GOT3 (cell line): ENCODE measurements at places on chromosomes 5 and 9.

- DNase-seq, result no peak
Measured at GRCh38 chr9:16352791-16353401, 517.6 kb downstream of the BNC2 start.

- no peak for DNase-seq
Measured at GRCh38 chr9:24464319-24464951, 81.3 kb downstream of the IZUMO3 start.

GRCh38 chr5:172446336-172447051, 7.8 kb downstream of the SH3PXD2B start:
- no peak for DNase-seq

DNA sequence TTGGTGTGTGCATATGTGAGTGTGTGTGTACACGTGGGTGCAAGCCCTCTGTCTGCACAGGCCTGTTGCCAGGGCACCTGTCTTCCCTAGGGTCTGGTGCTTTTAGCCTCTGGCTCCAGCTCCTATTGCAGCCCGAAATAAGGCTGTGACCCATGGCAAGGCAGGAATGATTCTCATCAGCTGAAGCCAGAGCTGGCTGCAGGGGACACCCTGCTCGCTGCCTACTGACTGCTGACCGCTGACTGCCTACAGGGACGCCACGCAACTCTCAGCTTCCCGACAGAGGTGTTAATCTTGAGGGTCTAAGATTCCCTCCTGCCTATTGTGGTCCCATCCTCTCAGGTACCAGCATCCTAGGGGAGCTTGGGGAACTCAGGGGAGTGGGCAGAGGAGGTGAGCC, at the start of gene MYOZ3:
MYOZ3 (plus strand) TSS at position 166 of the 400 bp plus-strand sequence. CDS start 1,691 bp downstream, outside the sequence.
- DNase-seq, result no peak

DNA sequence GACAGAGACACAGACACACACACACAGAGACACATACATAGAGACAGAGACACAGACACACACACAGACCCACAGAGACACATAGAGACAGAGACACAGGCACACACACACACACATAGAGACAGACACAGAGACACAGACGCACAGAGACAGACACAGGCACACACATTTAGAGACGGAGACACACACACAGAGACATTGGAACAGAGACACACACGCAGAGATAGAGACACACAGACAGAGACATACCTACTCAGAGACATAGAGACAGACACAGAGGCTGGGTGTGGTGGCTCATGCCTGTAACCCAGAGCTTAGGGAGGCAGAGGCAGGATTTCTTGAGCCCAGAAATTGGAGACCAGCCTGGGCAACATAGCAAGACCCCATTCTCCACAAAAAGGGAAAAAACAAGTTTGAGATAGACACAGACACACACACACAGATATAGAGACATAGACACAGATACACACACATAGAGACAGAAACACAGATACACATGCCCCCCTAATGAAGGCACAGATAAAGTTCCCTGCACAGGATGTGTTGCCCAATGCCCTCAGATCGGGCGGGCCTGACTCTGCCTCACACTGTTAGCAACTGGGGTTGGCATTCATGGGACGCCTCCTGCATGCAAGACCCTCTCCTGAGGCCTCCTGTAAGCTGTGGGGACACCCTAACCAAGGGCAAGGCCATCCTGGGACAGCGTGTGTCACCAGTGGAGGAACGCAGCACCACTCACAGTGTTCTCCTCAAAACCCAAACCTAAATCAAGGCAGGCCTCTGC, 3.3 kb upstream of the RALGDS start:
- DNase-seq, result no peak

DNA sequence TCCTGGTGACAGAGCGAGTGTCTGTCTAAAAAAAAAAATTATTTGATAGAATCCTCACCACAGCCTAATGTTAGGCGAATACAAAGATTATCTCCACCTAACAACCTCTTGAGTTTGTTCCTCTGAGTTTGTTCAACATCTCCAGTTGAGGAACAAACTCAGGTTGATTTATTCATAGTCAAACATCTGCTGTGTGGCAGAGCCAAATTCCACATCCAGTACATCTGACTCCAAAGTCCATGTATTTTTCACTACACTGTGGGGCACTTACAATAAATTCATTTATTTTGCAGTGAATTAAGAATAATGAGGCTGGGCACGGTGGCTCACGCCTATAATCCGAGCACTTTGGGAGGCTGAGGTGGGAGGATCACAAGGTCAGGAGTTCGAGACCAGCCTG, 53.3 kb downstream of the KIF24 start:
- DNase-seq, result no peak

- no peak for DNase-seq
Measured at GRCh38 chr9:708182-708550, 133.3 kb upstream of the DMRT1 start.

DNA sequence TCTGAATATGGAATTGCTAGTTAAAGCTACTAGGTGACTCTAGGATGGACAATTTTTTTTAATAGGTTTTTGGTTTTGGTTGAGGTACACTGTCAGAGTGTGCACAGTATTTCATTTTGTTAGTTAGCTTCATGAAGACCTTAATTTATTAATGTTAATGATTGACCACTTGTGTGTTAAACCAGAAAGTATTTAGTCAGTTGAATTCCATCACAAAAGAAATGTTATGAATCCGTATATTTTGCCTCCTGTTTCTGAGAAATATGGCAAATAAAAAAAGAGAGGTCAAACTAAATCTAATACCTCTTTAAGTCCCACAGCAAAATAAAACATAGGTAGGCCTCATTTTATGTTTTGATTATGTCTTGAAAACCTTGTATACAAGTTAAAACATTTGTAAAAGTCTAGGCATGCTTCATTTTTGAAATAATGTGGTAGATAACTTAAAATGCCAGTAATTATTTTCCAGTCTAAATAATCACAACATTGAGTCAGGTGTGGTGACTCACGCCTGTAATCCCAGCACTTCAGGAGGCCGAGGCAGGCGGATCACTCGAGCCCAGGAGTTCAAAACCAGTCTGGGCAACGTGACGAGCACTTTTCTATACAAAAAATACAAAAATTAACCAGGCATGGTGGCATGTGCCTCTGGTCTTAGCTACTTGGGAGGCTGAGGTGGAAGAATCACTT, 50.8 kb downstream of the ITGA1 start:
- DNase-seq, result no peak

- no peak for DNase-seq
Measured at GRCh38 chr9:96607971-96608370, 11.7 kb downstream of the CDC14B start.

GRCh38 chr9:19770973-19771372, 17.9 kb downstream of the SLC24A2 start:
- no peak for DNase-seq

DNA sequence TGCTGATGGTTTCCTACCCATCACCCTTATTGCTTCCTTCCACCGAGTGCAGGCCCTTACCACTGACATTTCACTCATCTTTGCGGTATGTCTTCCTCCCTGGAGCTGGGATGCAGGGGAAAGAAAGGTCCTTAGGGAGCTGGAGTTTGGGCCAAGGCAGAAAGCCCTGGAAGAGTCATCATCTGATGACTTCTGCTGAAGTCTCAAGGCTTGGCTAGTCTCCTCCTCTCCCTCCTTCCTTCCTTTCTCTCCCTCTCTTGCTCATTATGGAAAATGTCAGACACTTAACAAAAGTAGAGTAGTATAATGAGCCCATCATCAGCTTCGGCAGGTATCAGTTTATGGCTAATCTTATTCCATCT, 40.0 kb downstream of the LARP1 start:
- no peak for DNase-seq

- DNase-seq, result no peak
Measured at GRCh38 chr9:84456527-84456926, 116.0 kb upstream of the SLC28A3 start.

GRCh38 chr5:122584411-122585300, 190.2 kb upstream of the SNX2 start:
- no peak for DNase-seq

- DNase-seq, result no peak
Measured at GRCh38 chr9:26677965-26678706, 214.5 kb downstream of the CAAP1 start.

GRCh38 chr5:68379275-68380036, 163.9 kb downstream of the PIK3R1 start:
- no peak for DNase-seq

DNA sequence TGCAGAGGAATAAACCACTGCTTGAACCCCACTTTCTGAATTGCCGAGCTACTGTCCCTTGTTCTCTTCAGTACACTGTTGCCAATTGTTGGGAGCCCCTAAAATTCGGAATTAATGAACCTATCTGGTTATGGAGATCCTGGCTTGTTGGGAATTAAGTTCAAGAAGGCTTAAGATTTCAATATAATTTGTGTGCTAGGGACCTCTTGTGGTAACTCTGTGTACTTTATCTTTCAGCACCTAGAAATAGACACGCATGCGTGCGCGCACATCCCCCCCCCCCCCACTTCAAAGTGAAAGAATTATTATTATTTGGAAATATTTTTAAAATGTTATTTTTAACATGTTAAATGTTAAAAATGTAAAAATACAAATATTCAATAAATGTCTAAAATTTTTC, 53.3 kb upstream of the FAM169A start:
- no peak for DNase-seq

DNA sequence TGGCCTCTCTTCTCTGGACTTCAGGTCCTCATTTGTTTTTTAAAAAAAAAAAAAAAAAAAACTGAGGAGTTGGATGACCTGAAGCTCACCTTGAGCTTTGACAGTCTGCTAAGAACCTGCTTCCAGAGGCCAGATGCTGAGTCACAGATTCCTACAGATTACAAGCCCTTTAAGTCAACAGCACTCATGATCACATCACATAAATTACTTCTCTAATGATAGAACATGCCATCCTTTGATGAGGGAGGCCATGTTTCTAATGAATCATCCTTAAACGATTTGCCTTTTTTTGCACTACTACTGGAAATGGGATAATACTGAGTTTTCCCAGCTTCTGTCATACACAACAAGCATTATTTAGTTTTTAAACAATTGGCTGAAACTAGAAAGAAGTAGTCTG, 34.2 kb upstream of the MYOT start:
- DNase-seq, result no peak

GRCh38 chr9:99828417-99829176, 6.9 kb downstream of the NR4A3 start:
- DNase-seq, result no peak

DNA sequence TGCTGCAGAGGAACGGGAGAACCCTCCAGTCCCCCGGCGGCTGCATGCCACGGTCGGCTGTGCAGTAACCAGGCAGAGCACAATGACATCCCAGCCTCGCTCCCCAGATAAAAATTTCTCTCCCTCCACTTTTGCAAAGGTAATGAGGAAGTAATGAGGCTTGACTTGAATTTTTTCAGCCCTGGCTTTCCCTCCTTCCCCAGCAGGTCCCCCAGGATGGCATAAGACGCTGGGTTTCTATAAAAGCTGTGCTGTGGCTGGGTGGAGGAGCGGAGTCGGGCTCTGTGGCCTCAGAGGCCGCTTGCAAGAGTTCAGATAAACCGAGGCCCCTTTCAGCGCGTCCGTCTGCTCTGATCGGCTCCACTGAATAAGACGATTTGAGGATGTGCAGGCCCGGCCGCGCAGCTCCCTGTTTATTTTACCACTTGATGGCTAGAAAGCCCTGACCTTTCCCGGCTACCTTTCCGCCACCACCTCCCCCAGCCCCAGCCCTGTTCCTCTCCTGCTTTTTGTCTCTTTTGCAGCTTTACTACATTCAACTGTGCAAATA, 351.9 kb upstream of the IRX2 start:
- DNase-seq, result no peak

GRCh38 chr9:7315116-7315515, 484.5 kb downstream of the DMAC1 start:
- DNase-seq, result no peak

DNA sequence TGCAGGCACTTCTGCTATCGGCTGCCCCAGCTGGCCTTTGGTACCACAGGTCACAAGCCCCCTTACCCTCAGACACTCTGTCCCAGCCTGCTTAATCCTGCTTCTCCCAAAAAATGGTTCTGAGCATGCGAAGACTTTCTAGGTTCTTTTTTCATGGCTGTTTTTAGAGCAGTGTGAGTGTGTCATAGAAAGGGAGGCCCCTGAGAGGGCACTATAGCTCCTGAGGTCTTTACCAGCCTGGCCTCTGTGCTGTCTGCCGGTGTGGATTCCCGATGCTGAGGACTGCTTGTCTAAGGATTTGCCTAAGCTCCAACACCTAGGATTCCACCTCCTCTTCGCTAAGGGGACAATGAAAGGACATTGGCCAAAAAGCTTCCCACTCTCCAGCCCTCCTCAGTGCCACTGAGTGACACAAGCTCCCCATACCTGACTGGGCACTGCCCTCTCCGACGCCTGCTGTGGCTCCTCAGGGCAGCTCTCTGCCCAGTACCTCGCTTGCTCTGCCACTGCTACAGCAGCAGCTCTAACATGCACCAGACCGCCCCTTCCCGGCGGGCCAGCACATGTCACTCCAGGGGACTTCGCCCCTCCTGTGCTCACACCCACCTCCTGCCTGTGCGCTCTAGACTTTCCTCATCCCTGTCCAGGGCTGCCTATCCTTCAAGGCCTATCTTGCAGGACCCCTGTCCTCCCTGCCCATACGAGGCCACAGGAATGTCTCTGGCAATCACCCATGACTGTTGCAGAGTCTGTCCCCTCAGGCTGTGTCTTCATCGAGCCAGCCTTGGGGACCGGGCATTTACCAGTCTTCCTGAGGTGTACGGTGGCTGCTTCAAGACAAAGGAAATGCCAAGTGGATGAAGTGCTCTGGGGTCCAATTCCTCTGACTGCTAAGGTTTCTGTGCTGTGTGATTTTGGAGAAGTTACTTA, 21.0 kb downstream of the MACROH2A1 start:
- DNase-seq, result no peak

DNA sequence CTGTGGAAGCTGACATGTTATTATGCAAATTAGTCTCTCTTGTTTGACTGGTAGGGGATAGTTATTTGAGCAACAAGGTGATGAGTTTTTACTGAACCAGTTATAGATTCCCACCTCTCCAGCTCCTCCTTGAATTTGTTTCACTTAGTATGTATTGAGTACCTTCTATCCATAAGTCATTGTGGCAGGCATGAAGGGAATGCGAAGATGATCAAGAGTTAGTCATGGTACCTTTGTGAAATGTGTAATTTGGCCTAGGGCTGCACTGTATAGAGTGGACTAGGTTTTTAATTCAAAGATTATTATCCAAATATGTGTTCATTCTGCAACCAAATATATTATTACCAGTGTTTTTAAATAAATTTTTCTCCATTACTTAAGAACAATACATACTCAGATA, 110.1 kb downstream of the HACD4 start:
- no peak for DNase-seq

DNA sequence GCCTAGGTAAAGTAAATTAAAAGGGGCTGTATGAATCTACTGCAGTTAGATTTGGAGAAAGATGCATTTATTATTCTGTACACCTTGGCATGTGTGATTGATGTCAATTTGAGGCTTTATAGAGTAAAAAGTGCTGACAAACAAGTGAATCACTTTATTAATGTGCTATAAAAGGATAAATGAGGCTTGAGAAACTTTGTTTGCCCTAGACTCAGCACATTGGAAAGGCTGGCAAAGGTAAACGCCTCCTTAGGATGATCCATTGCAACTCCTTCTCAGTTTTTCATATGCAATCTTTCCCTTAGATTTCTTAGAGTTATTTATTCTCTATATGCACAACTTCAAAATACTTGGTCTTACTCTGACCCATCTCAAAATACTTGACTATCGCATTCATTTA, 369.0 kb downstream of the HINT1 start:
- no peak for DNase-seq
